Psoas muscle (tissue), 8 donors: ENCODE measurements at places on chromosomes 12 and 14. TPM values are rescaled to one million over a fixed set of nuclear protein-coding genes. Genes with fewer than 3 reads are reported as not detected.

DNA sequence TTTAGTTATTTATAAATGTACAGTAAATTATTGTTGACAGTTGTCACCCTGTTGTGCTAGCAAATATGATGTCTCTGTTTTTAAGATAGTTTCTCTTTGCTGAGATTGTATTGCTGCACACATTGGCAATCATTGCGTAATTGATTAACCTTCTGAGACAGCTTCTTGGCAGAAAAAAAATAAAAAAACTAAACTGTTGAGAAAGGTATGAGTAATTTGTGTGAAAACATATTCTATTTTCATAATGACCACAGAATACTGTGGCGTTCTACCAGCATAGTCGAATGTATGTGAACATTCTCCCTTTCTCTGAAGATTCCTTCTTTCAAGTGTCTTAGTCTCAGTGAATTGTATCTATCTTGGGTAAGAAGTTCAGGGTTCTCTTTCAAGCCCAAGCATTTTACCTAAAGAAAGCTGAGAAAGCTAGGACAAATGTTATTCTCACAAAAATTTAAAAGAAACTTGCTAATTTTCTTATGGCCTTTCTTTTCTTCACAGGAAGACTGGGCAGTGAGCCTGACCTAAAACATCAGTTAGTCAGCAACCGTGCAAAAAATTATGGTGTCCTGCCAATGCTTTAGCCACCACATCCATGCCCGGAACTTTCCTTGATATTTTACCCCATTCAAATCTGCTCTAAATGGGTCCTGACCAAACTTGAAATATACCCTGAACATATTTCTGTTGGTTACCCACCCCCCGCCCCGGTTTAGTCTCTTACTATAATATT, 69.0 kb upstream of the REP15 start:
- no peaks in the 10 kb centered on the region for H3K27me3 ChIP-seq
- H3K4me1 ChIP-seq = peaks cover 11% of the 10 kb centered on the region
- no peak overlapping the region for H3K4me3 ChIP-seq

DNA sequence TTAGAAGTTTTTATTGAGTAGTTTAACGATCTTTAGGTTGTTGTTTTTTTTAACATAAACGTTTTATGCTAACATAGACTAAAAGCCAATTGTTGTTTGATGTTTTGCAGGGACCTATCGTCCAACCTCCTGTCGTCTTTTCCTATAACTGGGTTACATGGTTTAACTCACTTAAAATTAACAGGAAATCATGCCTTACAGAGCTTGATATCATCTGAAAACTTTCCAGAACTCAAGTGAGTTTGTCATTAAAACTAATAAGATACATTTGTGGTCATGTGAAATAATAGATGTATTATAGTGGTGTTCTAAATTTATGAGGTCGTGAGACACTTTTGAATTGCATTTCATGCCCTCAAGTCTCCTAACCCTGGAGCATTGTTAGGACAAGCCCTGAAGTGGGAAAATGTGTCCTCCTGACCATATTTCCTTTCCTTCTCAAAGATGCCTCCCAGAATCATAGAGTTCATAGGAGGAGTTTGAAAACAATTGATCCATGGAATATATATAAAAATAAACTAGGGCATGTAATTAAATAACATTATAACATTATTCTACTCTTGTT, 84.9 kb downstream of the ZFC3H1 start:
- H3K4me1 ChIP-seq = no peaks in the 10 kb centered on the region
- peaks cover 42% of the 10 kb centered on the region for H3K36me3 ChIP-seq

DNA sequence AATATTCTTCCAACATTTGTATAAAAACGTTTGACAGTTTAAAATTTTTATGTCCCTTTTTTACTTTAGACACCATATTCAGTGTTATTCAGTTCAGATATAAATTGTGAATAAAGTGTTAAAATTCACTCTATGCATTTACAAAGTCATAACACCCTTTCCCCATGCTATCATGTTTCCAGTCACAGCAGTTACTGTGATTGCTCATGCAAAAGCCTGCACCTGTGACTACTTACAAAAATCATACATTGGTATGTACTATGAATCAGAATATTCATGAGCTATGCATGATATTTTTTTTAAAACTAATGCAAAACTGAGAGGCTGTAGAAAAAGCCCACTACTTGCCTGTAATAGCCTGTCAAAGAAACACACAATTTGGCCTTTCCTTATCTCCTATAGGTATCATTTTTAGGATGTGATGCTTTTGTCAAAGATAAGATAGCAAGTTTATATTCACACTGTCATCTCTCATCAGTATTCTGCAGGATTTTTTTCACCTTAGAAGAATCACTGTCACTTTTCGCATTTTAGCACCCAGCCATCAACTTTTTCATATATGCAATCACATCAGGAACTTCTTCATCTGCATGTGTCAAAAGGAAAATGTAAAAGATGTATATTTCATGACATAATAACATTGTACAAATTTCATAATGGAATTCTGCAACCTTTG, 443.2 kb downstream of the C12orf50 start:
- DNase-seq = no peak
- no peaks in the 10 kb centered on the region for H3K36me3 ChIP-seq
- H3K27me3 ChIP-seq = no peaks in the 10 kb centered on the region
- no peak overlapping the region for H3K27ac ChIP-seq

GRCh38 chr12:60240891-60241290, 645.1 kb downstream of the SLC16A7 start:
- H3K4me3 ChIP-seq = no peak overlapping the region
- DNase-seq = no peak
- H3K36me3 ChIP-seq = no peaks in the 10 kb centered on the region
- H3K27me3 ChIP-seq = no peaks in the 10 kb centered on the region

- H3K27ac ChIP-seq = no peak overlapping the region
- H3K4me1 ChIP-seq = no peaks in the 10 kb centered on the region
- no peaks in the 10 kb centered on the region for H3K36me3 ChIP-seq
- H3K4me3 ChIP-seq = no peak overlapping the region
- no peaks in the 10 kb centered on the region for H3K27me3 ChIP-seq
These were observed 135.9 kb downstream of the KTN1 start for GRCh38 chr14:55715889-55716288.

DNA sequence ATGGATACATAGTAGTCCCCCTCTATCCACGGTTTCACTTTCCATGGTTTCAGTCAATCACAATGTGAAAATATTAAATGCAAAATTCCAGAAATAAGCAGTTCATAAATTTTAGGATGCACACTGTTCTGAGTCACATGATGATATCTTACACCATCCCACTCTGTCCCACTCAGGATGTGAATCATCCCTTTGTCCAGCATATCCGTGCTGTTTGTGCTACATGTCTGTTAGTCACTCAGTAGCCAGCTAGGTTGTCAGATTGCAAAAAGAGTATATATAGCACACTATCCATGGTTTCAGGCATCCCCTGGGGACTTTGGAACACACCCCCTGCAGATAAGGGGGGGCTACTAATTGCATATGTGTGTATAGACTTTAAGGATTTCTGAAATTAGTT, 8.1 kb upstream of the NAA30 start:
- no peaks in the 10 kb centered on the region for H3K36me3 ChIP-seq
- no peak overlapping the region for H3K4me3 ChIP-seq
- DNase-seq = no peak
- no peaks in the 10 kb centered on the region for H3K27me3 ChIP-seq
- no peaks in the 10 kb centered on the region for H3K4me1 ChIP-seq

GRCh38 chr14:57659052-57659451, 165.4 kb upstream of the CCDC198 start:
- no peaks in the 10 kb centered on the region for H3K36me3 ChIP-seq
- H3K27ac ChIP-seq = no peak overlapping the region
- DNase-seq = no peak
- no peaks in the 10 kb centered on the region for H3K4me1 ChIP-seq
- H3K4me3 ChIP-seq = no peak overlapping the region

DNA sequence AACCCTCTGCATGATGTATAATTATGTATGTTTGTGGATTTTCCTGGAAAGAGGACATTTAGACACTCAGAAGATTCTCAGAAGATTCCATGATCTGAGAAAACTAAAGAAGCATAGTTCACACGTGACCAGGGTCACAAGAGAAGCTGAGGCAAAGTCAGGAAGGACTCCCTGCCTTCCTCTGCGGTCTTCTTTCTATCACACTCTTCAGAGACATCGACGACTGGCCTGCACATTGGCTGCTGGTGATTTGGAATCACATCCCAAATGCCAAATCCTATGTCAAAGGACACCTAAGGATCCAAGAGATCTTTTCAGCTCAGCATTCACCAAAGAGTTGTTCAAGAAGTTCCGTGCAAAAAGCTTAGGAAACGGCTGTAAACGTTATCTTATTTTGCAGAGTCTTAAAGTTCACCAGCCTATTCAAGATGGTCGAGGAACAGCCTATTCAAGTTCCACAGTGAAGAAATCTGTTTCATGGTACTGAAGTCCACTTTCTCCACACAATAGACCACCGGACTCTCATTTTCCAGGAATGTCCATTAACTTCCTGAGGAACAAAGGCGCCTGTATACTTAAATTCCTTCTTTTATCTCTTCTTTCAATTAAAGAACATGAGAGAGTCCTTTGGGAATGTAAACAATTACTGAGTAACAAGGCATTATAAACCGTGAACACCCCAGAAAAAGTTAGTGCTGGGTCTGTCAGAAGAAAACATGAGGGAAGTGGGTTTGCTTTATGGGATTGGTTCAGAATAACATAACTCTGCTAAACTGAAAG, 42.1 kb downstream of the IGF1 start:
- peaks cover 10% of the 10 kb centered on the region for H3K4me1 ChIP-seq
- no peak for DNase-seq
- H3K36me3 ChIP-seq = no peaks in the 10 kb centered on the region
- no peaks in the 10 kb centered on the region for H3K27me3 ChIP-seq
- H3K27ac ChIP-seq = no peak overlapping the region

- H3K4me3 ChIP-seq = no peak overlapping the region
These were observed 2.5 kb downstream of the GSC start for GRCh38 chr14:94767321-94767878.

GRCh38 chr12:102567031-102567985, 86.9 kb upstream of the IGF1 start:
- DNase-seq = no peak
- no peak overlapping the region for H3K4me3 ChIP-seq
- no peaks in the 10 kb centered on the region for H3K27me3 ChIP-seq
- H3K27ac ChIP-seq = no peak overlapping the region
- no peaks in the 10 kb centered on the region for H3K4me1 ChIP-seq
- H3K36me3 ChIP-seq = no peaks in the 10 kb centered on the region

DNA sequence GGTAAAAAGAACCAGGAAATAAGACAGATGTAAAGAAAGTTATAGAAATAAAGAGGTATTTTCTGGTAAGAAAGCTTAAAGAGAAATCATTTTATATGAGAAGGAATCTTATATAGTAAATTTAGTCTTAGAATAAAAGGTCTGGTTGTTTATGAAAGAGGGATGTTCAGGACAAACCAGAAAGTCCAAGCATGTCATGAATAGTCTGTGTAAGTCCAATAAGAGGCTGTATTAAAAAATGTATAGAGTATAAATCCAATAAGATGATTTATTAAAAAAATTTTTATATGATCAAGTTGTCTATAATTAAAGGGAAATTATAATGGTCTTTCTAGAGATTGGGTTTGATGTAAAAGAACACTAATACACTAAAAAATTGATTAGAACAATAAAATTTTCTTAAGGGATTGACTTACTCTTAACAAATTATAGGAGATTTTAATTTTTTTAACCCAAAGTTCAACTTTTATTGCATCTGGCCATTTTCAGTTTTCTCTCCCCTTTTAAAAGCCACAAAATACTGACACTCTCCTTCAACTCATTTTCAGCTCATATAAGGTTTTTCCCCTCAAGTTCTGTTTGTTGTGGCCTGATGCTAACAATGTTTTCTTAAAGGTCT, 35.1 kb downstream of the ST8SIA1 start:
- H3K27ac ChIP-seq = no peak overlapping the region
- H3K4me3 ChIP-seq = no peak overlapping the region
- no peaks in the 10 kb centered on the region for H3K4me1 ChIP-seq
- H3K36me3 ChIP-seq = no peaks in the 10 kb centered on the region
- no peak for DNase-seq
- H3K27me3 ChIP-seq = no peaks in the 10 kb centered on the region

DNA sequence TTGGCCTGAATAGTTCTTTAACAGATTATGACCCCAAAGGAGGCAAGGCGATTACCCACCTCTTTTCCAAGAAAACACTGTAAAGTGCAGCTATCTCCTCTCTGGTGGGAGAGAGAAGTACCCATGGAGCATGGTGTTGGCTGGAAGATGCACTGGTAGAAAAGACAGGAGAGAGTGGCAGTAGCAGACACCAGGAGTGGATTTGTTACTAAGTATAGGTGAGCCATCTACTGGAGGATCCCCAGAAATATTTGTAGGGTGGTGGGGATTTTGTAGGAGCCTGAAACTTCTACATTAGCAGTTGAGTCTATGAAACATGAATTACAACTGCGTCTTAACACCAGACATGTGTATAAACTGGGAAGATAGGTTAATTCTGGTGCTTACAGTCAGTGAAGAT, 148.0 kb downstream of the SLC38A4 start:
- peak overlapping the region; percentile 24 for H3K27ac ChIP-seq
- no peaks in the 10 kb centered on the region for H3K36me3 ChIP-seq
- H3K4me1 ChIP-seq = peaks cover 26% of the 10 kb centered on the region
- H3K27me3 ChIP-seq = no peaks in the 10 kb centered on the region

DNA sequence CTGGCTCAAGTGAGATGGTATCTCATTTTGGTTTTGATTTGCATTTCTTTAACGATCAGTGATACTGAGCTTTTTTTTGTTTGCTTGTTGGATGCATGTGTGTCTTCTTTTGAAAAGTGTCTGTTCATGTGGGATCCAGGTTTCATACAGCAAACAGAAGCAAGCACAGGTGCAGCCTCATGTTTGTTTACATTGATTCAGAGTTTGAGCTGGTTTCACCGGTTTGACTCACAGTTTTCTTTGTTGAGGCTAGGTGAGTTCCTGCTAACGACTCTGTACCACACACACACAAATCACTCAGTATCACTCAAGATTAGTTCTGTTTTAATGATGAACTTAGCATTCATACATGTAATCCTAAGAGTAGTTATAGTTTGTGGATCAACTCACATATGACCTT, 3.7 kb downstream of the OR10G2 start:
- H3K4me1 ChIP-seq = no peaks in the 10 kb centered on the region
- DNase-seq = no peak
- no peak overlapping the region for H3K27ac ChIP-seq

GRCh38 chr14:35883677-35884293, 57.6 kb downstream of the BRMS1L start:
- H3K27me3 ChIP-seq = no peaks in the 10 kb centered on the region
- H3K4me3 ChIP-seq = no peak overlapping the region
- peaks cover 4% of the 10 kb centered on the region for H3K4me1 ChIP-seq

GRCh38 chr12:46790066-46790465, 35.7 kb downstream of the SLC38A4 start:
- H3K4me3 ChIP-seq = no peak overlapping the region
- no peak for DNase-seq
- no peak overlapping the region for H3K27ac ChIP-seq
- H3K36me3 ChIP-seq = peaks cover 56% of the 10 kb centered on the region
- peaks cover 37% of the 10 kb centered on the region for H3K4me1 ChIP-seq
- H3K27me3 ChIP-seq = no peaks in the 10 kb centered on the region

GRCh38 chr12:124327362-124328043, 32.6 kb downstream of the RFLNA start:
- H3K27ac ChIP-seq = peak overlapping the region; percentile 84
- no peaks in the 10 kb centered on the region for H3K27me3 ChIP-seq

- no peak overlapping the region for H3K4me3 ChIP-seq
- H3K27me3 ChIP-seq = no peaks in the 10 kb centered on the region
- H3K36me3 ChIP-seq = no peaks in the 10 kb centered on the region
- no peak overlapping the region for H3K27ac ChIP-seq
- no peaks in the 10 kb centered on the region for H3K4me1 ChIP-seq
These were observed 89.3 kb downstream of the KCNC2 start for GRCh38 chr12:75120311-75120711.

DERA gene
- total RNA-seq = 31.5 TPM

PPP4R4 gene
- total RNA-seq = 0.13 TPM

NINJ2 gene
- total RNA-seq = 32.6 TPM

CLEC9A gene
- not detected for total RNA-seq

CLEC14A gene
- total RNA-seq = 29.5 TPM

MEG3 gene
- 52.6 TPM for total RNA-seq

PRH1 gene
- total RNA-seq = 3.2 TPM
